ENCODE measurements at places on chromosomes 13 and 19. TPM values are rescaled to one million over a fixed set of nuclear protein-coding genes. Genes with fewer than 3 reads are reported as not detected.

The ICAM1 gene
- polyA plus RNA-seq = 6.1 TPM

The ZNF439 gene
- 17.3 TPM for polyA plus RNA-seq

The F7 gene
- 4.7 TPM for polyA plus RNA-seq

The CHAF1A gene
- 21.8 TPM for polyA plus RNA-seq

The OR4F17 gene
- polyA plus RNA-seq = not detected

GRCh38 chr13:58869566-58869965 lies 1238.0 kb downstream of the PCDH17 start:
- DNase-seq = no peak

DNA sequence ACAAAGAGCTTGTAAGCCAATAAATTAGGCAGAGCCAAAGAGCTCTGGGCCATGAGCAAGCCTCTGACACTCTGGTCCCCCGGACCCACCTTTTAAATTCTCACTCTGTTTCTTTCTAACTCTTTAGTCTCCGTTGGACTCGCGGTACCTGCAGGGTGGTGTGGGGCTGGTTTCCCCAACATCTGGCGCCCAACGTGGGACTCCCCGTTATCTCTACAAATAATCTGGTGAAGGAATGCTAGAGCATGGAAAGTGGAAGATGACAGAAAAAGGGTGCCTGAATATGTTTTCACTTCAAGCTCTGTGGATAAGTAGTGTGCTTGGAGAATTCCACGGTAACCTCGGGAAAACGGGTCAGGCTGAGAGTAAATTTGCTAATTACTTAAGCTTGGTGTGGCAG lies 36.5 kb upstream of the CYP2B6 start:
- no peak for DNase-seq

GRCh38 chr13:70249332-70250064 lies 141.2 kb upstream of the KLHL1 start:
- no peak for DNase-seq
